ENCODE measurements at places on chromosomes 2 and 18. TPM values are rescaled to one million over a fixed set of nuclear protein-coding genes. Genes with fewer than 3 reads are reported as not detected.

The GPR45 gene
- total RNA-seq, result not detected

The ABCG5 gene
- total RNA-seq, result not detected

The CXCR2 gene
- 9.0 TPM for total RNA-seq

The CNGA3 gene
- total RNA-seq, result 0.17 TPM

DNA sequence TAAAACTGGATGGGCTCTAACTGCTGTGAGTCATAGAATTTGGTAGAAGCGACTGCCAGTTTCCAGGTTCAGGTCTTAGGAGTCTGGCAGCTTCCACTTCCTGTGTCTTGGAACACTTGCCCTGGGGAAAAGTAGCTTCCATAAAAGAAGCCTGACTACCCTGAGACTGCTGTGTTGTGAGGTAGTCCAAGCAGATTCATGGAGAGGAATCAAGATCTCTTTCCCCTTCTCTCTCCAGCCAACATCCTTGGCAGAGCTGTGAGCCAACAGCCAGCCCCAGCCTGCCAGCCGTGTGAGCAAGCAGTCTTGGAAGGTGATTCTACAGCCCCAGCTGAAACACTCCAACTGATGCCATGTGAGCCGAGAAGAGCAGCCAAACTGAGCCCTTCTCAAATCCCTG lies 33.7 kb downstream of the SLC20A1 start:
- no peak for DNase-seq

DNA sequence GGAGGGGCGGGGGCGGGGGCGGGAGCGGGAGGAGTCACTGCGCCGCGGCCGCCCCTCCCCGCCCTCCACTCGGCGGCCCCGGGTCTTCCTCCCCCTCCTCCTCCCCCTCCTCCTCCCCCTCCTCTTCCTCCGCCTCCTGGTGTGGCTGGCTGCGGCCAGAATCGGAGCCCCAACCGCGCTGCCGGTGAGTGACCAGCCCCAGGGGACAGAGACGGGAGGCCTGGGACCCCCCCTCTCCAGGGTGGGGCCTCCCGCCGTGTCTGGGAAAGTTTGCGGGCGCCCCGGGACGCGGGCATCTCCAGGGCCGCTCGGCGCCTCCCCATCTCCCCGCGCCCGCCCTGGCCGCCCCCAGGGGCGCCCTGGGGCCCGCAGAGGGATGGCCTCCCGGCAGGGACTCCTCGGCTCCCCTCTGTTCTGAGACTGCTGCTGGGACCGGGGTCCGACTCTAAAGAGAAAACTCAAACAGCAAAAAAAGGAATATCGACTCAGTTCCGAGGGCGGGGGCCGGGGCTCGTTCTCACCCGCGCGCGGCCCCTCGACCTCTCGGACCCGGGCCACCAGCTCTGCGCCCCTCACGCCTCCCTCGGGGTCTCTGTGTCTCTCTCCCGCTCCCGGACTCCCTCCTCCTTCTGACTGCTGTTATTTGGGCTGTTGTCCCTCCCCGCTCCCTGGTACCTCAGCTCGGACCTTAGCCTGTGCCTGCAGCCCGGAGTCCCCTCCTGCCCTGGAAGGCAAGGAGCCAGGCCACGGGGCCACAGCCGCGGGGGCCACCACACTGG lies at the start of gene STON1:
Gene STON1 (plus strand): TSS at position 122 of the 779 bp plus-strand sequence. CDS start 50,480 bp downstream, outside the sequence.
- DNase-seq, result peak; percentile 78

- DNase-seq, result no peak
Measured at GRCh38 chr2:56047136-56047535, 123.6 kb upstream of the EFEMP1 start.

GRCh38 chr18:23765931-23766330 lies 76.7 kb downstream of the LAMA3 start:
- DNase-seq, result no peak

- DNase-seq, result no peak
Measured at GRCh38 chr2:62858231-62858832, 152.8 kb downstream of the EHBP1 start.

DNA sequence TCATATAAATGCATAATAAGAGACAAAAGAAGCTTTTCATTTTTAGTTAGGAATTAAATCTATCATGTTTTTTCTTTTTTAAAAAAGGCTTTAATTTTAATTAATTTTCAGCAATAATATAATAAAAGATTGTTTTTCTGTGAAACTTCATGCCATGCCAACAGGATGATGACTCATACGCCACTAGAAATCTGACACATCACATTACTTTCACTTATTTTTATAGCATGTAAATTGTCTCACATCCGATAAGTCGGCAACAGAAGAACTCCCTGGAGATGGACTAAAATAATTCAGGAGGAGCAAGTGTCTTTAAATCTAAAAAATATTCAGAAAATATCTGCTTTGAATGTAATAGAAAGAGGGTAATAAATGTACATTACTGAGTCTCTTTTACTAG lies 1024.2 kb upstream of the ACVR2A start:
- no peak for DNase-seq

GRCh38 chr2:137369106-137369505 lies 595.2 kb upstream of the HNMT start:
- DNase-seq, result no peak

- no peak for DNase-seq
Measured at GRCh38 chr2:96756788-96757476, 3.8 kb upstream of the CNNM4 start.

DNA sequence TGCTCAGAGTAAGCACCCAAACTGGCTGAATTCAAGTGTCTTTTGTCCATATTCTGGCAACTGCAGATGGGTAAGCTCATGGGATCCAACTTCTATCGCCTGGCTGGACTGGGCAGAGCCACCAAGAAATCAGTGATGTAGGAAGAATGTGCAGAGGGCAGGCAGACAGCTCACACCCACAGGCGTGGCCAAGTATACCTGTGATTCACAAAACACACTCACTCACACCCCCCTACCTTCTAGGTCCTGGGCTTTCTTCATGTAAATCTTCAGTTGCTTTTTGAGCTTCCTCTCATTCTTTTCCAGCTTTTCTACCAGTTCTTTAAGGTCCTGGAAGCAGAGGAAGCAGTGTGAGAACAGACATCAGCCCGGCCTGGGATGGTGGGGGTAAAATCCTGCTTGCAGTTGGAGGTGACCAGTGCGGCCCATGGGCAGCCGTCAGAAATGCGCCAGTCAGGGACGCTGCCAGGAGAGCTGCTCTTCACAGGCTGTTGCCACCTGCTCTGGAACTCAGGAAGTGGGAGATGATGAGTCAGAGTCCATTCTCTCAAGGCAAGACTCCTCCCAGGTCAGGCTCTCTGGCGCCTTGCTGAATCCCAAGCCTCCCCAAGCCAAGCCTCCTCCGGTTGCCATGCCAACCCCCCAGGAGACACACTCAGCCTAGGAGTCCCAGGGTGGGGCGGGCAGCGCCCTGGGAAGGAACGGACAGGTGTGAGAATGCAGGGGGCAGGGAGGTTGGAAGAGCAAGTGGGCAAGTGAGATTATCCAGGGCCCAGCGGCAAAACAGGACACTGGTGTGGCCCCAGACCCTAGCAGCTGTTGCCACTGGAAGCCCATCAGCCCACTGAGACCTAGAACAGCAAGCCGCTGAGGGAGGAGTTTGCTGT lies 36.2 kb upstream of the ACAA2 start:
- DNase-seq, result peak; percentile 84

DNA sequence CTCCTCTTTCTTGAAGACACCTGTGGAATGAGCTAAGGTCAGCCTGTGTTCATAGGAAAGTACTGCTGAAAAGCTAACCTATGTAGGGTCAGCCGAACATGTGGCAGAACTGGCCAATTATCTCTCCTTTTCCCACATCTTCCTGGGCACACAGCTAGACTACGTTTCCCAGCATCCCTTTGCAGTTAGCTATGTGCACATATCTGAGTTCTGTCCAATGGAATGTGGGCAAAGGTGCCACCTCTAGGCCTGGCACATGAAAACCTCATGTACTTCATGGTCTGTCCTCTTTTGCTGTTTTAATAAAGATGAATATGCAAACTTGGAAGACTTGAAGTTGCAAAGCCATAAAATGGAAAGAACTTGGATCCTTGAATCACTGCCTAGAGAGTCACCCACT lies 352.6 kb downstream of the TNS1 start:
- no peak for DNase-seq

Data from upper lobe of right lung (tissue), 1 donor.